ENCODE measurements at places on chromosomes 16 and 17.

DNA sequence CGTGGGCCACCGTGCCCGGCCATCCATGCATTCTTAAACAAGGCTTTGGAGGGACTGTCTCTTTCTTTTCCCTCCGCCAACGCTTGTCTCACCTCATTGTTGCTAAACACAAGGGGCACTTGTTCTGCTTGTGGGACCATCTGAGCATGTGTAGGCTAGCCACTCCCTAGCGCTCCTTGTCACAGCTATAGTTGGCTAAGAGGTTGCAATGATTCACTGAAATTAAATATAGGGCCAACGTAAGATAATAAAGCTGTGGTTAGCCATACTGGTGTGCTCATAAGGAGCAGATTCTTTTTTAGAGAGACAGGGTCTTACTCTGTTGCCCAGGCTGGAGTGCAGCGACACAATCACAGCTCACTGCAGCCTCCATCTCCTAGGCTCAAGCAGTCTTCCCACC is 41.2 kb downstream of the KIAA0513 start:
- no peak for DNase-seq

- DNase-seq = no peak
Observed at GRCh38 chr16:57822856-57823255, 20.6 kb upstream of the KIFC3 start.

DNA sequence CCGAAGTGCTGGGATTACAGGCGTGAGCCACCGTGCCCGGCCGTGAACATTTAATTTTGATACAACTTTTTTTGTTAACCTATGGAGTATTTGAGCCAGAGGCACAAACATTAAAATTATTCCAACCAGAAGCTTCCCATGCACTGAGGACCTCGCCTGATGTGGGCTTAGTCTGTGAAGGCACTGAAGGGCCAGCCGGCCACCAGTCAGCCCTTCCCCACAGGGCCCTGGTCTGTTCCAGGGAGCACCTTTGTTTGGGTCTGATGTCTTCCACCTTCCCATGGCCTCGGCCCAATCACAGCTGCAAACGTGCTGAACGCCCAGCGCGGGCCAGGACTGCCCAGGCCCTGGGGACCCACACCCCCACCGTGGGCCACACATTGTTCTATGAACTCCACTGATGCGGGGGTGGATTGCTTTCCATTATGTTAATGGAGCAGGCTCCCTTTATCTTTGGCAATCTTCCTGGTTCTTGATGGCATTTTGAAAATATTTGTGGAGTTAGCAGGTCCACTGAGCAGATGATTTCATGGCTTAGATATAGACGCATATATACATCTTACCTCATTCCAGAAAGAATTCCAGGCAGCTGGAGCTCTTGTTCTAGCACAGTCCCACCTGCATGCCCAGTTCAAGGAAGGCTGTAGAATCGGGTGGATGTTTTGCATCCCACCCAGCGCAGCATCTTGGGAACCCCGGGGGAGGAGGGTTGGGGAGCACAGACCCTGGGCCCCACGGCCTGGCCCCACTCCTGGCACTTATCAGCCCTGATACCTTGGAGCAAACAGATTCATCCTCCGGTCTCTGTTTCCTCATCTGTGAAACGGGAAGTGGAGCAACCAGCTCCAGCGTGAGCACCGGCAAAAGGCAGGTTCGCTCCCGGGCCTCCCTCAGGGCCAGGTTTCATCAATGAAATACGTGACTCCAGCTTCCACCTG is 14.5 kb downstream of the SPIRE2 start:
- no peak for DNase-seq

DNA sequence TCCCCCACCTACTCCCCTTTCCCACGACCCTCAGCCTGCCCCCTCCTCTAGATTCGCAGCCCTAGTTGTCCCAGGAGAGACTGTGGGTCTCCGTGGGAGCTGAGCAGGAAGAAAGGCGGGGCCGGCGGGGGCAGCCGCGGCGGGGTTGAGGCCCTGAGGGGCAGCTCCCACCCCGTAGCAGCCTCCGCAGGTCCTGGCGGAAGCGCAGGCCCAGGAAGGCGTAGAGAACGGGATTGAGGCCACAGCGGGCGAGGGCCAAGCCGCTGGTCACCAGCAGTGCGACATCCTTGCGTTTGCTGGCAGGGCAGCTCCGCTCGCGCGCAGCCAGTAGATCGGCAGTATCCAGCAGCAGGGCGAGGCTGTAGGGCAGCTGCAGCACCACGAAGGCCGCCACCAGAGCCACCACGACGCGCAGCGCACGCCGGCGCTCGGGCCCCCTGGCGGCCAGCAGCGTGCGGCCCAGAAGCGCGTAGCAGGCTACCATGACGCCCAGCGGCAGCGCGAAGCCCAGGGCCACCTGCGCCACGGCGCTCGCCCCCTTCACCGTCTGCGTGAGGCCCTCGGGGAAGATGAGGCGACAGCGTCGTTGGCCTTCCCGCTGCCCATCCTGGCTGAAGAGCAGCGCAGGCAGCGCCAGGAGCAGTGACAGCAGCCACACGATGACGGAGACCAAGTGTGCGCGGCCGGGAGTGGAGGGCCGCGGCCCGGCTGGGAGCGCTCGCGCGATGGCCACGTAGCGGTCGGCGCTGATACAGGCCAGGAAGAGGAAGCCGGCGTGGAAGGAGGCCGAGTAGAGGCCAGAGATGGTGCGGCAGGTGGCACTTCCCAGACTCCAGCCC is 1.9 kb downstream of the CCR10 start:
- peak; percentile 64 for DNase-seq

DNA sequence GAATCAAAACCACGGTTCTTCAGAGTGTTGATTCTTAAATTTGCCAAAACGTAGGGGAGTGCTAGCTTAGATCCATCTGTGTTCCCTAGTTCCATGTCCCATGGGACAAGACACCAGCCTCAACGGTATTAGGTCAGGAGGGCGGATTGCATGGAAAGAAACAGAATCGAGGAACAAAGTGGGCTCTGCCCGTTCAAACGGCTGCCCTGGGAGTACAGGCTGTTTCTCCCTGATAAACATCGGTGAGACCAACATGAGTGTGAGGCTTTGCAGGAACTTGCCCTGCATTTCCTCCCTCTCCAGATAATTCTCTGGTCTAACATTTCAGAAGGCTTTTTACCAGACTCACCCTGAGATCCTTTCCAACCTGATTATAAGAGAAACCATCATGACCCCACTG is 82.2 kb downstream of the MRM3 start:
- DNase-seq = no peak

DNA sequence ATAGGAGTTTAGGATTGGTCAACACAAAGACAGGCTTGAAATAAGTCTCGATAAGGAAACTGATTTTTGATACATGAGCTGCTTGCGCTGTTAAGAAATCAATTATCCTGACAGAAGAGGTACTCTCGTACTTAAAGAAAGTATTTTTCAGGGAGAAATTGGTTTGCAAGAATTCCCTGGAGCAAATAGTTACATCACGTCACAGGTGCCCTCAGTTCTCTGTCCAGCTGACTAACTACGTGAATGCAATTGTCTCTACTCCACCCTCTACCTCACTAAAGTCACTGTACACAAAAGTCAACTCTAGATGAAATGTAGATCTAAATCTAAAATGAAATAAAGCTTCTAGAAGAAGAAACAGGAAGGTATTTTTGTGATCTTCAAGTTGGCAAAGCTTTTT is 130.6 kb upstream of the KCNJ16 start:
- no peak for DNase-seq

- DNase-seq = no peak
Observed at GRCh38 chr17:81340607-81341515, 45.8 kb upstream of the SLC38A10 start.

- peak; percentile 67 for DNase-seq
Observed at GRCh38 chr17:7095625-7096024, 15.6 kb upstream of the CLEC10A start.

DNA sequence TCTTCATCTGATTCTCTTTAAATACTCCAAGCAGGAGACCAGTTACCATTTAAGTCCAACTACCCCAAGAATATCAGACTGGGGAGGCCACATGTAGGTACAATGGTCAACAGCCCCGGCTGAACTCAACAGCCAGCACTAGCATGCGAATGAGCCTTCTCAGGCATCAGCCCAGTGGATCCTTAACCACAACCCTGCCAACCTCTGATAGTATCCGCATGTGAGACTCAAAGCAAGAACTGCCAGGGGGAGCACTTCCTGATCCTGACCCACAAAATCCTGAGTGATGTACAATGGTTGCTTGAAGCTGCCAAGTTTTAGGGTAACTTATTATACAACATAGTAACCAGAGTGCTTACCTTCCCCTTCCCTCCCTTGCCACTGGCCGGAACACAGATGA is 4.0 kb downstream of the PYY start:
- no peak for DNase-seq

DNA sequence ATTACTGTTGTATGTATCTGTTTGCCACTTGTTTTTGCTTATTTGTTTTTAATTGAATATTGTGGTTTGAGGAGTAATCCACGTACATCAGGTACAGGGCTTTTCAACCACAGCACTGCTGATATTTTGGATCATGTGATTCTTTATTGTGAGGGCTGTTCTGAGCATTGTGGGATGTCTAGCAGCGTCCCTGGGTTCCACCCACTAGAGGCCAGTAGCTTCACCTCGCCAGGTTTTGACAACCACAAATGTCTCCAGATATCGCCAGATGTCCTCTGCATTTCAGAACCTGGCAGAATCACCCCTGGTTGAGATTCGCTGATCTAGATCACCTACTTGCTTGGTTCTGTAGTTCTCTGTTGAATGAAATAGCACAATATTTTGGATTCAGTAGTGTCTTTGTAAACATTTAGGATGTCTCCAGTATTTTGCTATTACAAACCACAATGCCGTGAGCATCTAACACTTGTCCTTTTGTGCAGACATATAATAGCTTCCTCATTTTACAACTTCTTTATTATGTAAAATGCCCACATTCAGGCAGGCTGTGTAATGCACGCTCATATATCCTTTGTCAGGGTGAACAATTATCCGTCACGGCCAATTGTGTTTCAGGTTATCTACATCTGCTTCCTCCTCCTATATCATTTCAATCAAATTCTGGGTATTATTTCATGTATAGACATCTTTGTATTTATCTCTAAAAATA is 380.3 kb downstream of the SNX29 start:
- no peak for DNase-seq

GRCh38 chr16:57999366-57999970 is 1.0 kb downstream of the ZNF319 start:
- peak; percentile 29 for DNase-seq

Measured in inflammatory macrophage treated with lipopolysaccharide for 1 hour (primary cell).